Stimulated activated CD8-positive, alpha-beta memory T cell treated with anti-CD3 and anti-CD28 coated beads, Interleukin-4, amount 100 ng/mL, for 48 hours (primary cell): ENCODE measurements at places on chromosomes 4 and X.
A peak's percentile ranks its signal among the peaks of the same experiment; 100 is the strongest.

DNA sequence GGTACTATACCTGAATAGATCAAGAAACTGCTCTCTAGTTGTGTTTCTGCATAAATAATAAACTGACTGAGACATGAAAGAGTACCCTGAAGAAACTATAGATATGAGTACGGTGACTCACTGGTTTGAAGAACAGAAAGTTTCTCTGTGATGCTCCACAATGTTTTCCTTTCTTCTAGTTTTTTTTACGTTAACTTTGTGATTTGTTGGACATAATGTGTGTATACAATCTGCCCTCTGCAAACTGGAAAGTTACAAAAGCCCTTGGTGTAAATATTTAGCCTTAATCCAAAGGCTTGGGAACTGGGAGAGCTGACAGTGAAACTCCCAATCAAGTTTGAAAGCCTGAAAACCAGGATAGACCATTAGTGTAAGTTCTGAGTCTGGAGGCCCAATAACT, 31.6 kb upstream of the PAPSS1 start:
- DNase-seq, result no peak

GRCh38 chr4:3396600-3396999, 45.2 kb upstream of the HGFAC start:
- no peak for DNase-seq

DNA sequence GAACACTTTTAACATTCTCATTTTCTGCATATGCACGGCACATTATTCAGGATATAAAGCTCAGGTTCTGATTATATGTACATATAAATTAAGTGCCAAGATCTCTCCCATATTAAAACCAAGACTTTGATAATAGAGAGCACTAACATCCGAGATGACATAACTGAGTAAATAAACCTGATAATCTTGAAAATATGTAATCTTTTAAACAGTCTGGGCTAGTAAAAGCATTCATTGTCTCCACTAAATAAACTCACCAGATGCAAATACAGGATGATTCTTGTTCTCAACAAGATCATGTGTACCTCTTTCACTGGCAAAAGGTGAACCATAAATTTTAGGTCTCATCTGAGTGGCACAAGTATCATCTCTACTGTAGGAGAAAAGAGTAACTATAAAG, 942.2 kb downstream of the TRAM1L1 start:
- DNase-seq, result no peak

DNA sequence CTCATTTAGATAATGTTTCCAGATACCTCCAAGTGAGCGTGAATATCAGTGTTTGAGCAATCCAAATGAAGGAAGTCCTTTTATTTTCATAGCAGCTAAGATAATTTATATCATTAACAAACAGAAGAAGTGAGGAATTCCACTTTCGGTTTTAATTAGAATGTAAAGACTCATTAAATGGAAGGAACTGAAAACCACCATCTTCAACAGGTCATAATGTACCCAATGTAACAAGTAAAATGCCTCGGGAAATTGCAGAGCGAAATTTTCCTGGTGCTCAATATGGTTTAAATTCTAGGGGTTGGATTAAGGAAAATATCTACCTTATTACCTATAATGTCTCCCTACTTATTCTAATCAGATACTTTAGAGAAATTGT, 33.9 kb upstream of the SLC9A7 start:
- DNase-seq, result no peak

DNA sequence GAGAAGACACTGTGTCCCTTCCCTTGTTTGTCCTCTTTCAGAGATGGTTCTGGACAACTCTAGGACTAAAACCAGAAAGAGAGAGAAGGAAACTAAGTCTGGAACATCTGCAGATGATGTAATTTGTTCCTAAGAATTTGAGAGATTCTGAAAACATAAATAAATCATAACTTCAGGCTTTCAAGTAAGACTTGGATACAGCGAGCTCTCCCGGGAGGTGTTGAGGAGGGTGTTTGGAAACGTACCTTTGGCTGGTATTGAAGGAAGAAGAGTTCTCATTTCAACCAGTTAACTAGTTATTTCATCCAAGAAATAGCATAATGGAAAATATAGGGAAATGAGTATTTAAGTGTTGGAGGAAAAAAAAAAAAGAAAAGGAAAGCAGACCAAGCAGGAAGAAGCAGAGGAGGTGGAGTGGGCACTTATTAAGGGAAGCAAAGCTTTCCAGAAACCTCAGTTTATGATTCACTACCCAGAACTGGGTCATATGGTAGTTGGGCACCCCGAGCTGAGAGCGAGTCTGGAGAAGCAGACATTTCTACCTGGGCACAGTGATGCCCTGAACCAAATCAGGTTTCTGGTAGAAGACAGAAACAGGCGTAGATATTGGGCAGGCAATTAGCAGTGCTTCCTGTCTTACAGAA, 26.9 kb downstream of the CCNG2 start:
- no peak for DNase-seq

DNA sequence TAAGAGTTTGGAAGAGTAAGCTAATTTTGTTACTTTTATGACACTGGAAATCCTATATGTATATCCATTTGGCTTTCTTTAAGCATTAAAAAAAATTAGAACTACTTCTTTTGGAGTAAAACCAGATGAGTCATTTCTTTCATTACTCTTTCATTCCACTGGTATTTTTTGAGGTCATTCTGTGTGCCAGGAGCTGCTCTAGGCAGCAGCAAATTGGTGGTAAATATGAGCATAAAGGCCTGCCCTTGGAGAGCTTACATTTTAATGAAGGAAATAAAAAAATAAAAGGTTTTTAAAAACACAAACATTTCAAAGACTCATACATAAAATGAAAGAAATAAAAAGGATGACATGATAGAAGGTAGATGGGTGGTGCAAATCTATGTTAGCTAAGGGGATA, 37.4 kb downstream of the MID1 start:
- no peak for DNase-seq

DNA sequence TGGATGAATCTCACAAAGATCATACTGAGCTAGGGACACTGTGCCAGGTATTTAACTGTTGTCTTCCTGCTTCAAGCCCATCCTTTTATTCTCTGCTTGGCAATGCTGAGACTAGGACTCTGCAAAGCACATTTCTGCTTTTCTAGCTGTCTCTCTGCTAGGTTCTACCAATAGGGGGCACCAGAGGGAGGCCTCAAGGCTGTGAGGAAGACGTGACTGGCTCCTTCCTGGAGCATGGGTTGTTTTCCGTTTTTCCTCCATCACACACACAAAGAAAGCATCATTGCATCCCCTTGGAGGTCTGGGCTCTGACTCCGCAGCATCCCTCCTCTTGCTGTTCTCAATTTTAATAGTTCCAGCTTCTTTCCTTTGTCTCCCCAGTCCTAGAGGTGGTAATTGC, 10.9 kb upstream of the DCTD start:
- DNase-seq, result no peak

DNA sequence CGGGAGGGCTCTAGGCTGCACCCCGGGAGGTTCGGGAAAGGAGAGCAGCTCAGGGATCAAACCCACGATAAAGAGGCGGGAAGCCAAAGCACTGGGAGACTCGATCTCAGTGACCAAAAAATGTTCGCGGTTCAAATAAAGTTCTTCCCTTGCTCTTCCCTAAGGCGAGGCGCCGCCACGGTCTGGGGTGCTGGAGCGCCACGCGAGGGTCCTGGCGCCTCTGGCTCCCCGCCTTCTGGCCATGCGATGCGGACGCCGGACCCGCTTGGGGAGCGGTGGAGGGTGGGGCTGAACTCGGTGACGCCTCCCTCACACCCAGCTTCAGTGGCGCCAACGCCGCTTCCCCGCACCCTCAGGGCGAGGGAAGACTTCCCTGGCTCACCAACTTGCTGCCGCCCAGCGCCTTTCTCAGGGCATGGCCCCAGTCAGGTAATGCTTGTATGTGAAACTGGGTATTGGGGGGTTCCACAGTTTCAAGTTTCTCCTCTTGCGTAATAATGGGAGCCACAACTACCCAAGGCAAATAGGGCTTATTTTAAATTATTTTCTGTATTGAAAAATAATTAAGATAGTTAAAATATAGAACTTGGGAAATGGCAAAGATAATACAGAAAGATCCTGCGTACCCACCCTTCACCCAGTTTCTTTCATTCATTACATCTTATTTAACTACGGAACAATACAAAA, at the start of gene QRFPR:
Gene QRFPR, minus strand, starts transcription at position 243 of the 687 bp plus-strand sequence. CDS start 371 bp downstream, outside the sequence.
- no peak for DNase-seq

- no peak for DNase-seq
Measured at GRCh38 chrX:40444133-40444532, 136.6 kb upstream of the ATP6AP2 start.

- no peak for DNase-seq
Measured at GRCh38 chr4:82241534-82241933, 132.3 kb downstream of the HNRNPD start.

- DNase-seq, result no peak
Measured at GRCh38 chr4:34731070-34731469, 1513.2 kb downstream of the ARAP2 start.

GRCh38 chrX:148466292-148466691, 34.1 kb upstream of the AFF2 start:
- DNase-seq, result no peak

DNA sequence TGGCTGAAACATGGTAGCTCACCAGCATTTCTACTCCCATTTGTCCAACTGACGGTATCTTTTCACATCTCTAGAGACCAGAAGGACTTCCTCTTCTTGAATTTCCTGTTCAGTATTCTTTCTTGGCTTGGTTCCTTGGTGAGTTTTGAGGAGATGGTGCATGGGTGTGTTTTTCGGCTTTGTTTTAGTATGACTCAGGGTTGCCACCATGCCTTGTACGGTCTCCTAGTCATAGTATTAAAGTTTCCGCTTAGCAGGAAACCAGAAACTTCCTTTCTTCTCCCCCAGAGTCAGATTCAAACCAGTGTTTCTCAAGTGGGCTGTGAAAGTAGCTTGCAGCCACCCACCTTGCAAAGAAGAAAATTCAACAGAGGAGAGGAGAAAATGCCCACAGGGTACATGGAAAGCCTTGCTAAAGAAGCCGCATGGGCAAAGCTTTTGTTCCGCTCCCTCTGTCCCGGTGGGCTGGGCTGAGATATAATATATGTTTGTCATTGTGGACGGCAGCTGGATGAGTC, 5.7 kb downstream of the CD99 start:
- peak; percentile 65 for DNase-seq

DNA sequence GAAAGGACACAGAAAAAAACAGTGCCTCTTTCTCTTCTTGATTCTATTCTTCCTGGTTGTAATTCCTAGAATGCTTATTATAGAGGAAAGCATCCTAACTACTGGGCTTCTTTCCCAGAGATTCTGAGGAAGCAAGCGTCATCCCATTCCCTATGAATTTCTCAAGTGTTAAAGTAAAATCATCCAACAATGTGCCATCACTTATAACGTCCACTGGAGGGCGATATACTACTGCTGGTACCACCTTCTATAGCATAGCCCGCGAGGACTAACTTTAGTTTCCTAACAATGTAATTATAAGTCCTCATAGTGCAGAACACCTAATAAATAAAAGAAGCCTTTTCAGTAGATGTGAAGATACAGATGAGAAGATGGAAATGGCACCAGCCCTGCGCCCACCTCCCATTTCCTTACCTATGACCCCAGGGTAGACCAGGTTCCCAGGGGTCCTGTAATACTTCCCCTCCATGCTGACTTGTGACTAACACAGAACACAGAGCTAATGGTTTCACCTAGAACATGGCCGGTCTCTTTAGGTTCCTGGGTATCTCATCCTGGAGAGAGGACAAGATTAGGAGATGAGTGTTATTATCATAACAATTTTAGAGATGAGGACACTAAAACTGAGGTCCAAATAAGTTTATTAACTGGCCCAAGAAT, 4.2 kb downstream of the CENPVL3 start:
- no peak for DNase-seq

DNA sequence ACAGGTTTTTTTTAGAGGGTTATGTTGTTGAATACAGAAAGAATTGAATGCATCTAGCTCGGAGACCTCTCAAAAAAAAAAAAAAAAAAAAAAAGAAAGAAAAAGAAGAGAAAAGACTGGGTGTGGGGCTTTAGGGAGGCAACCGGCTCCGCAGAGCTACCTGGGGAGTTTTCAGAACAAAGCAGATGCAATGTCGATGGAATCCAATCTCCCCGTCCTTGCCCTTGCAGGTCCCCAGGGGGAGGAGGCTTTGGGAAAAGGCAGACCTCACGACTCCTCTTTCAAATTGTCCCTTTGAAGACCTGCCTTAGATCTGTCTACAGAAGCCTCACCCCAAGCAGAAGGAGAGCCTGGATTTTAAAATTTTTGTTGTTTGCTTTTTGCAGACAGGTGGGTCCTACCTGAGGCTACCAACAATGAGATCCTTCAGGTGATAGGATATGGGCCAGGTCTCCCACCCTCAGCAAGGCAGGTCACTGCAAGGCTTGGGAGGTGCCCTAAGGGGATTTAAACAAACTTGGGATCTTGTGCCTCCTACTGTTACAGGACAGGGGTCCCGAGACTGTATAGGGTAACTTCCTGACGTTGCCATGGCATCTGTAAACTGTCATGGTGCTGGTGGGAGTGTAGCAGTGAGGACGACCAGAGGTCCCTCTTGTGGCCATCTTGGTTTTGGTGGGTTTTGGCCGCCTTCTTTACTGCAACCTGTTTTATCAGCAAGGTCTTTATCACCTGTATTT, 75.2 kb upstream of the PRKX start:
- no peak for DNase-seq

GRCh38 chr4:47415719-47416118, 47.8 kb downstream of the COMMD8 start:
- no peak for DNase-seq

DNA sequence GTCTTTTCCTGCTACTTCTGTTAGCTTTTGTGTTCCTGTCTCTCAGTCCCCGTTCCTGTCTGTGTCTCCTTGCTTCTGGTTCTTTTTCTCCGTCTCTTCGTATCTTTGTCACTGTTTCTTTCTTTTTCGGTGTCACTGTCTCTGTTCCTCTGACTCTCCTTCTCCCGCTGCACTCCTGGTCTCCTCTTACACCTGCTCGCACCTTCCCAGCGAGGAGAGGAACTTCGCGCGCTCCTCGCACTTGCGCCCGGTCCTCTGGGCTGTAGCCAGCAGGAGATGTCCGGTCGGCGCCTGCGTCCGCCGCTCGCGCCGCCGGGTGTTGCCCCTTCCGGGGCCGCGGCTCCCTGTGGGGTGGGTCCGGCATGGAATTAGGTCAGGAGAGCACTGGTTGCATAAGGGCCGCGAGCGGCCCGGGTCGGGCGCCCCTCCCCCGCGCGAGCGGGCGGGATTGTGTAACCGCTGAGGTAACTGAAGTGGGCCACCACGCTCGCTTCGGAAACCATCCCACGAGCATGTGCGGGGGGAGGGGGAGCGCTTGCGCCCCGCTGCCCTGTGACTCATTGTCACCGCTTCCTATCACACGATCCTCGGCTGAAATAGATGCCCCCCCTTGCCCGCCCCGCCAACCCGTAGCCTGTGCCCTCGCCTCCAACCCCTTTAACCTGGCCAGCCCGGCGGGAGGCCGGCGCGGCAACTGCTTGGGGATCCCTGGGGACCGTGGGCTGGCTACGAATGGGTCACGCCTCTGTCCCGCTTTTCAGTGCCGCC, 1.6 kb downstream of the LONRF3 start:
- DNase-seq, result peak; percentile 72

- DNase-seq, result no peak
Measured at GRCh38 chr4:5992828-5993321, 25.4 kb downstream of the C4orf50 start.
